ENCODE measurements at places on chromosomes 6 and 20.

GRCh38 chr20:7004801-7005200 lies 237.3 kb downstream of the BMP2 start:
- no peak for DNase-seq

DNA sequence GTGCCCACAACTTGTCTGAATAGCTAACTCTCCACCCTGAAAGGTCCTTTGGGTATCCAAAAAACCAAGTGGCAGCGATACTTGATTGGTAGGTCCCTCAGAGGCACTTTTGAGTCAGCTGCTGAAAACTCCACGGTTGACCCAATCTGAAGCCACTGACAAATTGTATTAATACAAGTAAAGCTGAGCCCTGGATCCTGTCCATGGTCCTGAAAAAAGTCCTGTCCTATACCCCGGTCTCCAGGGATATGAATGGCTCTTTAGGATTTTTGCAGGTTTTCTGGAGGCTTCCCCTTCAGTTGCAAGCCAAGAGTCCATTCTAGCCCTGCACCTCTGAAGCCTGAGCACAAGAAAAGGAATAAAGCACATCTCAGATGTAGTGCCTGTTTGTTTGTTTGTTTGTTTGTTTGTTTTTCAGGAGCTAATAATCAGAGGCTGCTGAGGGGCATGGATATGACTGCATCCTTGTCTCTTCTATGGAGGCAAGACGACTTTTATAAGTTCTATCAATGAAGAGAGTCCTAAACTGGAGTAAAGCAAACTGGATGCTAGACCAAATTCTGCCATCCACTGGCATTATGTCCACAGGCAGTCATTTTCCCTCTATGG lies 1.7 kb upstream of the SLC12A5 start:
- DNase-seq: no peak

DNA sequence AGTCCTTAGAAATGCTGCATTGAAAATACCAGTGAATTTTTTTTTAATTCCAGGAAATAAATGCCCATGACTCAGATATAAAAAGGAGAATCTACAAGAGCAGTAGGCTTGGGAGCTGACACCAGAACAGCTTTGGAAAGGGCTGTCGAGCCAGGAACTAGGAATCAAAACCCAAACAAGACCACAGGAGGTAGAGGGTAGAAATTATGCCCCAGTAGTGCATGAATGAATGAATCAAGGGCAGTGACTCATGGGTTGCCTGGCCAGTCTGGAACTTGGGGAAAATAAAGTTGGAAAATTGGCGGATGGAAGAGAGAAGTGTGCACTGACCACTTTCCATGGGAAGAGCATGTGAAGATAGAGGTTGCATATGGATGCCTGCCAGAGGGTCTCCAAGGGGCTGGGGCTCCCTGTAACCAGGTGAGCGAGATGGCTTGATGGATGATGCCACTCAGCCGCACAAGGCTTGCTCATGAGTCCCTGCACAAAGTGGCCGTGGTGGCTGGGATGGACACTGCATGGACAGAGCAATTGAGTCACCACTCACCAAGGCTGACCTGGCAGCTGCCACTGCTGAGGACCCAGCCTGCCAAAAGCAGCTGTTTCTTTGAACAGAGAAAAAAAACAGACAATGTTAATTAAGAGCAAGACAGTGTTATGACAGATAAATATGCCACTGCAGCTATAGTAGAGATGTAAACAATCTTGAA lies 15.2 kb upstream of the MCCD1 start:
- no peak for DNase-seq

DNA sequence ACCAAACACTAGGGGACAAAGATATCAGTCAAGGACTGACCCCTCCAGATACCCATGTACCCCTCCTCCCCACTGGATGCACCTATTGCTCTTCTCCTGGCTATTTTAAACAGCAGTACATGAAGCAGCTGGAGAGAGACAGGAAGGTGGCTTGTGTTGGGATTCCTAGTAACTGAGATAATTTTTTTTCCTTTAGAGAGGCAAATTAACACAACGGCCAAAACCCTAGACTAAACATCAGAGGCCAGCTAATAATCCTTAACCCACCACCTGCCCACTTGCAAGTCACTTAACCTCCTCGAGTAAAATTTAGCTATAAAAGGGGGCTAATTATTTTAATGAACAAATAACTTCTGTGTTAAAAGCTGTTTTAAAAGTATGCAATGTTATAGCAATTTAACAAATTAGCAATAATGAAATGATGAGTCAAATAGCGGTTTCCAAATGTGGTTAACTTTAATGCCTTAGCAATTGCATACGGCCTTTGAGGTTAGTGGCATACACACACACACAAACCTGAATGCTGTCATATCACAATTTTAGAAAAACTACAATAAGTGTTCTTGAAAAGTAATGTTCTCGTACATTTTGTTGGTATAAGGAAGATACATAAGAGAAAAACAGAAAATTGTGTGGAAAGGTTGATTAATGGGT lies 151.7 kb downstream of the FRK start:
- DNase-seq: no peak

- DNase-seq: no peak
Measured at GRCh38 chr6:87907521-87907920, 140.1 kb upstream of the SPACA1 start.

- peak; percentile 6 for DNase-seq
Measured at GRCh38 chr6:8219352-8219943, 117.1 kb upstream of the EEF1E1 start.

- DNase-seq: no peak
Measured at GRCh38 chr20:47479506-47479905, 22.2 kb upstream of the NCOA3 start.

DNA sequence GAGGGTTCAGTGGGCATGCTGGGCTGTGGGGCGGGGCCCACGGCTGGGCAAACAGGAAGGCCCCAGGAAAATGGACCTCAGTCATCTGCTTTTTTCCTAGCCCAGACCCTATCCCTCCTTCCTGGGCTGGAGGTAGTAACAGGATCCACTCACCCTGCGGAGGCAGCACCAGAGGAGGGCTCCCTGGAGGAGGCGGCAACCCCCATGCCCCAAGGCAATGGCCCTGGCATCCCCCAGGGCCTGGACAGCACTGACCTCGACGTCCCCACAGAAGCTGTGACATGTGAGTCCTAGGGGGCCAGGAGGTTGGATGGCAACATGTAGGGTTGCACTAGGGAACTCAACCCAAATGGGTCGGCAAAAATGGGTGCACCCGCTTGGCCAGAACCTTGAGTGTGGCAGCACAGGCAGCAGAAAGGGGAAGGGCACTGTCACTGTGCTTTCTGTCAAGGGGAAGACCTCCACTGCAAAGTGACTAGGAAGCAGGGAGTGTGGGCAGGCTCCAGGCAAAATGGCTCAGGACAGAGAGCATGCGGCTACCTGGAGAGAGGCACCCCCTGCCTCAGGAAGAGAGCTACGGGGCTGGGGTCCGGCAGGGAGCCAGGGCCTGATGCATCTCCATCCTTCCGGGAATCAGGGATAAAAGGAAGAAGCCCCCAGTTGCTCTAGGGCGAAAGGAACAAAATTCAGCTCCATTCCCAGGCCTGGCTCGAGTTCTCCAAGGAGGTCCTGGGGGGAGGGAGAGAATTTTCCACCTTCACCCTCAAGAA lies 7.9 kb downstream of the MDFI start:
- no peak for DNase-seq

DNA sequence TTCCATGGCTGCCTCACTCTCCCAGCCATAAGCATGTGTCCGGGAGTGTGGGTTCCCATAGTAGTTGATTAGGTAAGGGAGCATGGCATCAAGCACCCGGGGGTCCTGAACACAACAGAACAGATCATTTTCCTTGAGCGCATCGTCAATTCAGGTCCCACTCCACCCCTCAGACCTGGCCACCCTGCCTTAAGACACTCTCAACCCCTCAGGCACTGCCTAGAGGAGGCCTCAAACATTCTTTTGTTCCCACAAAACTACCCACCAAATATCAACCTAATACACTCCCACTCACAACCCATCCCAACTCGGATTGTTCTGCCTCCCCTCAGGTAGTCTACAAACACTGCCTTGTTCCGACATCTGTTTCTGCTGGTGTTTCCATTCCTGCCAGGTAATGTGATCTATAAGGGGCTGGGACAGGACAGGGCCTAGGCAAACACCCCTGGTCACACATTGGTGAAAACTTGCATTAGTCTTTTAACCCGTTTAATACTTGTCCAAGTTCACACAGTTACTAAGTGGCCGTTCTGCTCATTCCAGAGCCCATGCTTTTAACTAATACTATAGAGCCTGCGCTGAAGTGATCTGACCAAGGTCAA lies 1.4 kb downstream of the NFS1 start:
- no peak for DNase-seq

DNA sequence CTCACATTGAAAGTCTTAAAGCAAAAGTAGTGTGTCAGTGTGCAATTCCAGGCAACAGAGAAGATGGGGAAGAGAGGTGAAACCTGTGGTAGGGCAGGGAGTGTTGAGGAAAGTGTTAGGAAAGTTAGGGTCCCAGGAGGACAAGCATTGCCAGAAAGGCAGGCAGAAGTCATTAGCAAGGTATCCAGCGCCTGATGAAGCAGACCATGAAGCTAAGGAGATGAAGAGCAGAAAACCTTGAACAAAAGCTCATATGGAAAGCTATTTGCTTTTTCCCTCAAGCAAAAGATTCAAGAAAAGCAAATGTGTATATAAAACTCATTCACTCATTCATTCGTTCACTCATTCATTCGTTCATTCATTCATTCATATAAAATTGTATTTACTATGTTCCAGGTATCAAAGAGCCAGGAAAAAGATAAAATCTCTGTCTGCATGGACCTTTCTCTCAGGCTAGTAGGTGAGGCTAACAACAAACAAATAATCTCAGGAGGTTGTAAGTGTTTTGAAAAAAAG lies 96.5 kb downstream of the ELOVL5 start:
- no peak for DNase-seq

DNA sequence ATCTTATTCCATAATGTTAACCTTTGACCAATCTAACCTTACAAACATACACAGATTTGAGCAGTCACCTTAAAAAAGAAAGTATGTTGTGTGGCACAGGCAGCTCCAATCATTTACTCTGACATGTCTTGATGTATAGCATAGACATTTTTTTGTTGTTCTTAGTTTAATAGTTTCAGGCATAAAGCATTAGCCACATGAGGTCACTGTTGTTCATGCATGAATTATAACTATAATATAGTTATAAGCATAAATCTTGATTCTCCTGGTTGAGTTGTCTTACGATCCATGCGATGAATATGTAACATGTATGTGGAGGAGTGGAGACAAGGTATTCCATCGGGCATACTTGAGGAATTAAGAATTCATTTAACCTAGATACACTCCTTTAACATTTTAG lies 26.1 kb upstream of the NKAIN2 start:
- no peak for DNase-seq

GRCh38 chr6:16412982-16413381 lies 174.6 kb downstream of the GMPR start:
- DNase-seq: no peak

DNA sequence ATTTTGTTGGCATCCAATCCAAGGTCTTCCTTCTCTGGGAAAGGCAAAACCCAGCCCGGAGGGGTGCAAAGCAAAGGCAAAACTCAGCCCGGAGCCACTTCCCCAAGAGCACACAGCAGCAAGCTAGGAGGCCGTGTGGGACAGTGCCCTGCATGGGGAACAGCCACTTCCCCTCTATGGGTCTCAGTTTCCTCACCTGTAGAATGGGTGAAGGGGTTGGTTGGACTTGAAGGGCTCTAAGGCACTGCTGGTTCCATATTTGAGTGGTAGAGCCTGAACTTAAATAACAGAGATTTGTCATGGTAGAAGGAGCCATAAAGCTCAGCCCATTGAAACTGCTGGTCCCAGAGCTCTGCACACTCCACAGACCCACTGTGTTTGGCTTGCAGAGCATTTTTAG lies 51.3 kb upstream of the CCDC167 start:
- DNase-seq: no peak

GRCh38 chr20:44587035-44587980 lies 4.9 kb downstream of the PKIG start:
- no peak for DNase-seq

DNA sequence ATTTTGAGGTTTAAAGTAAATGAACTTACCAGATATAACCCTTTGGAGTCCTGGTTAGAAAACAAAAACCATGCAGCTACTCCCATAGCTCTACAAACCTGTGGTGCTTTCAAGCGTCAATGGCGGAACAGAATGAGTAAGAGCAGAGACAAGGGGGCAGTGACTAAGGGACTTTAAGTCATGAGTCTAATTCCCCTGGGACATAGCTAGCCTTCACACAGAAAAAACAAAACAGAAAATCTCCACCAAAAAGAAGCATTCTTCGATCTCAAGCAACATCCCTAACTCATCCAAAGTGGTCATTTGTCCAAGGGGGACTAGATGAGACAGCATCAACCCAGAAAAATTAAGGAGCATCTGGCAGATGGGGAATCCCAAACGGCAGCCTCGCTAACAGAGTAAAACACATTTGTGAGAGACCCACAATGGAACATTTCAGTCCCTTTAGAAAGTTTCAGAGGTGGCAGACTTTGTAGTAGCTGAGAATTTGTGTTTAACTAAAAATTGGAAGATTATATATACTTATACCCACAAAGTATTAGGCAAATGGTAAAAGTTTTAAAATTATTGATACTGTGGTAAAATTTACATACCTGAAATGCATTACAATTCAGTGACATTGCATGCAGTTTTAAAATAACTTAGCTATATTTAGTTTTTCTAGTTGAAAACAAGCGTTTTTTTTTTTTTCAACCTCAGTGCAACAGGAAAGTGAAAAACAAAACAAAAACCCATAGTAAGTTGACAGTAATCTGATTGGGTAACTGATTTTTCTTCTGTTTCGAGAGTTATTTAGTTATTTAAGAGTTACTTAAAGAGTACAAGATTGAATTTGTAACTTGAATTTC lies 67.5 kb downstream of the KCNQ5 start:
- no peak for DNase-seq

GRCh38 chr6:90375681-90376439 lies 79.2 kb upstream of the BACH2 start:
- no peak for DNase-seq

- no peak for DNase-seq
Measured at GRCh38 chr6:55448451-55448850, 121.2 kb downstream of the GFRAL start.

DNA sequence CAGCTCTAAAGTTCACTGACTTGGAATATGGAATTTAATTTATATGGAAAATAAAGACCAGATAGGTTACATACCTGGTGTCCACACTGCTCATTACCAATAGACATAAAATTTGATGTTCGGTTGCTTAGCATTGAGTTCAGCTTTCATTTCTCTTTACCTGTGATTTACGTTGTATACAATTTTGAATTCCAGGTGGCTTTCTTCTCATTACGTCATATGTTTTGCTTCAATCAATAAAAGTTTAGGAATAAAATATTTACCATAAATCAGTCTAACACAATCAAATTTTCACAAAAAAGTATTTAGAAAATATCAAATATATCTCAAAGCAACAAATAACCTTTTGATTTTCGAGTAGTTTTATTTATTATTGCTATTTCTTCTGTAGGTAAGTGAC lies 40.8 kb downstream of the HDGFL1 start:
- no peak for DNase-seq

GRCh38 chr20:47960277-47960676 lies 175.0 kb upstream of the SULF2 start:
- no peak for DNase-seq

GRCh38 chr6:110277100-110277665 lies 81.0 kb downstream of the METTL24 start:
- no peak for DNase-seq
